CD4-positive, alpha-beta T cell treated with Interleukin-15 for 4 hours (primary cell): ENCODE measurements at places on chromosomes 16 and 17.
A peak's percentile ranks its signal among the peaks of the same experiment; 100 is the strongest.

- DNase-seq = no peak
These were observed 110.2 kb upstream of the ZNF750 start for GRCh38 chr17:82949984-82950383.

- DNase-seq = peak; percentile 92
These were observed 9.3 kb downstream of the GIT1 start for GRCh38 chr17:29579866-29580771.

GRCh38 chr17:50583641-50584040 lies 23.1 kb downstream of the CACNA1G start:
- DNase-seq = no peak

GRCh38 chr16:6343157-6343556 lies 989.5 kb upstream of the RBFOX1 start:
- DNase-seq = no peak

DNA sequence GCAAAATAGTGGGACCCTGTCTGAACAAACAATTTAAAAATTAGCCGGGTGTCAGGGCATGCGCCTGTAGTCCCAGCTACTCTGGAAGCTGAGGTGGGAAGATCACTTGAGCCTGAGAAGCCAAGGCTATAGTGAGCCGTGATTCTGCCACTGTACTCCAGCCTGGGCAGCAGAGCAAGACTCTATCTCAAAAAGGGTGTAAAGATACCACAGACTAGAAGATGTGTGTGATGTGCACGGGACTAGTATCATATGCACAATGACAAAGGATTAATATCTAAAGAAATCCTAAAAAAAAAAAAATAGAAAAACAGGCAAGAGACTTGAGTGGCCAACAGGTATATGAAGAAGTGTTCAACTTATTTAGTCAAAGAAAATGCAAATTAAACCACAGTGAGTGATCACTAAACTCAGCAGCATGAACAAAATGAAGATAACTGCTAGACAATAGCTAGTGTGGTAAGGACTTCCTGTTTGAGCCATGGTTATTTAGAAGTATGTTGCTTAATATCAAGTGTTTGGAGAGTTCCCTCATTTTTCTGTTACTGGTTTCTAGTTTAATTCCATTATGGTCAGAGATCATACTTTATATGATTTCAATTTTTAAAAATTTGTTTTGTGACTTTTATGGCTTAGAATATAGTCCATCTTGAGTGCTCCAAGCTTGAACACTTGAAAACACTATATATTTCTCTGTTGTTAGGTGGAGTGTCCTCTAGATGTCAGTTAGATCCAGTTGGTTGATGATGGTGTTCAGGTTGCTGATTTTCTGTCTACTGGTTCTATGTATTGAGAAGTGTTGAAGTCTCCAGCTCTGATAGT lies 14.7 kb upstream of the SLX4 start:
- peak; percentile 37 for DNase-seq

DNA sequence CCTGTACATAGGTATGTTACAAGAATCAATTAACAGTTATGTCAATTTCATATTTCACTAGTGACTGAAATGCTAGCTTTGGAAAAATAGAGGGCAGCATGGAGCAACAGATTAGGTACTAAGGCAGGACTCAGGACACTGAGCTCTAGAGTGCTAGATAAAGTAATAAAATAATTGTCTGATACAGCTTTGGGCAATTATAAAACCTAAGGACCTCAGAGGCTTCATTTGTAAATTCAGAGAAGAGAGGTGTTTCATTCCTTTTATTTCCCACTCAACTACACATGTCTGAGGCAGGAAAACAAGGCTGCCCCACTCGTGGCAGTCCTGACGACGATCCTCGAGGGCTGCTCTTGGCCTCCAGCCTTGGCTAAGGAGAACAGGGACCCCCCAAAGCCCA lies 81.5 kb downstream of the CA4 start:
- no peak for DNase-seq

- DNase-seq = no peak
These were observed 61.3 kb downstream of the GRIN2A start for GRCh38 chr16:10120953-10121352.

DNA sequence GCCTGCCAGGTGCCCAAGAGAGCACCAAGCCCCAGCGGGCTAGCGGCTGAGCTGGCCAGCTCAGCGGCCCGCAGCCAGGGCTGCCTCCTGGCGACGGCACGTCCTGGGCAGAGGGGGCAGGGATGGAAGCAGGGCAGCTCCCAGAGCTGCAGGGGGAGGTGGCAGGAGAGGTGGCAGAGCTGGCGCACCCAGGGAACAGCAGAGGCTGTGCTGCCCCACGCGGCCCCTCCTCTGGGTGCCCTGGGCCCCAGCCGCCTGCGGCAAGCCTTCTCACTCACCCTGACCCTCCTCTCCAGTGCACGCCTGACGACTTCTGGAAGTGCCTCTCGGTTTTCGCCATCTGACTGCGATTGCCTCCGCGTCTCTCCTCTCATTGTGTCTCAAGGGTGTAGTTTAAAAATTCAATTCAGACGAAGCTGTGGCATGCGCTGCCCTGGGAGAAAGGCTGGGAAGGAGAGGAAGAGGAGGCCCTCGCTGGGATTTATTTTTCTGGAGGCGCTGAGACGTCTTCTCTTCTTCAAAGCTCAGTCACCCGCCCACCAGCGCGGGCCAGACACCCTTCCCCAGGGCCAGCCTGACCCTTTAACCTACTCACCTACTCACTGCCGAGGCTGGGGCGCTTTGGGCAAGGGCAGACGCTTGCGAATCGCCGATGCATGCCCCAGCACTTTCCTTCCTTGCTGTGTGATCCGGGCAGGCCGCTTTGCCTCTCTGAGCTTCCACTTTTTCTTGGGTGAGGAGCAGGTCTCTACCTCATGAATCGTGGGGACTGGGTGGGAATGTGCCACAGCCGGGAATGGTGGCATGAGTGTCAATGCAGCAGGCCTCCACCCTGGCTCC lies 24.9 kb downstream of the GSE1 start:
- DNase-seq = no peak

GRCh38 chr17:61245706-61246135 lies 153.9 kb upstream of the TBX2 start:
- DNase-seq = no peak

DNA sequence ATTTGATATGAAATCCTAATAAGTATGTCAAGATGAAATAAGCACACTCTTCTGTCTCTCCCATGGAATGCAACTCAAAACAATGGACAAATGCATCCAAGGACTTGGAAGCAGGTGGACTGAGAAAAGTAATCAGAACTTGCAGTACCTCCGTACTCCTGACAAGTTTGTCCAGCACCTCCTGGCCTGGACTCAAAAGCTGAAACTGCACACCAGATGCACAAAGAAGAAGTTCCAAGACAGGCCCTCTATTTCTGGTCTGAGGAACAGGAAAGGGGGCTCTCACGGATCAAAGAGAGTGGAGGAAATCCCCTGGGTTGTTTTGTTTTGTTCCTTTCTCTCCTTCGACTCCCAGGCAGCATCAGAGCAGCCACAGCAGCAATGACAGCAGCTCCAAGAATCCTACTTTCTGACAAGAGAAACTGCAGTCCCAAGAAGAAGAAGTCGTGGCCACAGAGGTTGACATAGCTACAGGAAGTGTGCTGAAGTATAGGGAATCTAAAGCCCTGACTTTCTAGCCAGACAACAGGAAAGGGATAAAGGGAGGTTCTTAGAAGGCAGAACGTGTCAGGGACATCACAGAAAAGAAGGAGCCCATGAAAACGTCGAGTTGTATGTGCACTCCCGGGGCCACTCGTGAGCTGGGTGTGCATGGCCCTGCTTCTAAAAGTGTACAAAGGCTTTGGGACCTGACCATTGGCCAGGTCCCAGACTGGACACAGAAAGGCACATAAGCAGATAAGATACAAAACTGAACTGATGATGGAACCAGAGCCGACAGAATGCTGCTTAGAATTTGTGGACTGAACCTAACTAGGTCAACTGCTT lies 29.3 kb downstream of the AKAP10 start:
- DNase-seq = no peak

DNA sequence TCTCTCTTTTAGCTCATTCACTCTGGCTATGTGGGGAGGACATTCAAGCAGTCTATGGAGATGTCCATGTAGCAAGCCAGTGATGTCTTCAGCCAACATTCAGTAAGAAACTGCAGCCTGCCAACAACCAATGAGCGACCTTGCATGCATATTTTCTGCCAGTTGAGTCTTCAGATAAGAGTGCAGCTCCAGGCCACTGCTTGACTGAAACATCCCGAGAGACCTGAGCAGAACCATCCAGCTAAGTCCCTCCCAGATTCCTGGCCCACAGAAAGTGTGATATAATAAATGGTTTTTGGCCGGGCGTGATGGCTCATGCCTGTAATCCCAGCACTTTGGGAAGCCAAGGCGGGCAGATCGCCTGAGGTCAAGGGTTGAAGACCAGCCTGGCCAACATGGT lies 10.5 kb upstream of the C17orf58 start:
- no peak for DNase-seq

DNA sequence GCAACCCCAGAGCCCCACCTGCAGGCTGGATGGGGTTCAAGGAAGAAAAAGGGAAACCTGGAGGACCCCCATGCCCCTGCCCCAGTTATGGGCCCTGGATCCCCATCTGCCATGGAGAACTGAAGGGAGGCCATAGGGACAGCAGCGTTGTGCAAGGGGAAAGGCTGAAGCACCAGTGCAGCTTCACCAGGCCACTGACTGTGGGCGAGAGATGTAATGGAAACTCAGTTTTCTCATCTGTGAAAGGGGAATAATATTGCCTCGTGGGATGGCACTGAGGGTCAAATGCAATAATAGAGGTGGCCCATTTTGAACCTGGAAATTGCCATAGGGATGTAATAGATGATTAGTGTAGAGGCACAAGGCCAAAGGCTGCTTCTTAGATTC lies 9.9 kb upstream of the TSPOAP1 start:
- no peak for DNase-seq

DNA sequence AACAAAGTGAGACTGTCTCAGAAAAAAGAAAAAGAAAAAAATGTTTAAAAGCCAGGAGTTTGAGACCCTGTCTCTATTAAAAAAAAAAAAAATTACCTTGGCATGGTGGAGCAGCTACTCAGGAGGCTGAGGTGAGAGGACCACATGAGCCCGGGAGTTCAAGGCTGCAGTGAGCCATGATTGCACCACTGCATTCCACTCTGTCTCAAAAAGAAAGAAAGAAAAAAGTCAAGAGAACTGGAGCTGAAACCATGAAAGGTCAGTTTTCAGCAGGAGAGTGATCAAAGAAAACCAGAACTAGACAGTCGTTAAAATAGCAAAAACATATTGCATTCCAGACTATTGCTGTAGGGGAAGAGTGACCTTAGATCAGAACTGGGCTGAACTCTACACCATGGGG lies 8.8 kb downstream of the QPRT start:
- no peak for DNase-seq

DNA sequence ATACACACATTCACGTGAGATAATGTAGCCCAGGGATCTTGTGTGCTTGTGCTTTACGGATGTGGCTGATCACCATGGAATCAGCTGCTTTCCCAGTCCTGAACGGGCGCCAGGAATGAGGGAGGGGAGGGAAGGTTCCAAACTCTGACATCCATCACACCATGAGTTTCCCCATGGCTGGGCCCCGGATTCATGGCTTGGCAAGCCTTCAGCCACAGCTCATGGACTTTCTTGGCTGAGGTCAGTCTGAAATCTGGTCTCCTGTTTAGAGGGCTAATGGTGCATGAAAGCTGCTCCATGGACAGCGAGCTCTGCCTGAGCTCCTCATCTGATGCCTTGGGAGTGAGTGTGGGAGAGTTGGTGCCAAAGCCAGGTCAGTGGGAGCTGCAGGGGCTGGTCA lies 767.6 kb upstream of the EEF2KMT start:
- no peak for DNase-seq

DNA sequence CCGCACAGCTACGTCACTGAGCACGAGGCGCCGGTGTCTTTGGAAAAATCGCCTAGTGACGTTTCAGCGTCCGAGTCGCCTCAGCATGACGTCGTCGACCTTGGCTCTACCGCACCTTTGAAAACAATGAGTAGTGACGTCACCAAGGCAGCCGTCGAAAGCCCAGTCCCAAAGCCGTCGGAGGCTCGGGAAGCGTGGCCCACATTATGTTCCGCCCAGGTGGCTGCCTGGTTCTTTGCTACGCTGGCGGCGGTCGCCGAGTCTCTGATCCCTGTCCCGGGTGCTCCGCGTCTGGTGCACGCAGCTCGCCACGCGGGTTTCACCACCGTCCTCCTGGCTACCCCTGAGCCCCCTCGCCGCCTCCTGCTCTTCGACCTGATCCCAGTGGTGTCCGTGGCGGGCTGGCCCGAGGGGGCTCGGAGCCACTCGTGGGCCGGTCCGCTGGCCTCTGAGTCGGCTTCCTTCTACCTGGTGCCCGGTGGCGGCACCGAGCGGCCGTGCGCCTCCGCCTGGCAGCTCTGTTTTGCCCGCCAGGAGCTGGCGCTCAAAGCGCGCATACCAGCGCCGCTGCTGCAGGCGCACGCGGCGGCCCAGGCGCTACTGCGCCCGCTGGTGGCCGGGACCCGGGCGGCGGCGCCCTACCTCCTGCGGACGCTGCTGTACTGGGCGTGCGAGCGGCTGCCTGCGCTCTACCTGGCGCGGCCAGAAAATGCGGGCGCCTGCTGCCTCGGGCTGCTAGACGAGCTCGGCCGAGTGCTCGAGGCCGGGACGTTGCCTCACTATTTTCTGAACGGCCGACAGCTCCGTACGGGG lies 1.5 kb downstream of the TMEM102 start:
- peak; percentile 81 for DNase-seq

GRCh38 chr17:78828470-78829185 lies 12.0 kb downstream of the USP36 start:
- no peak for DNase-seq

- DNase-seq = no peak
These were observed 57.4 kb downstream of the PLCG2 start for GRCh38 chr16:81836279-81837054.

- peak; percentile 59 for DNase-seq
These were observed 91.8 kb downstream of the RGS9 start for GRCh38 chr17:65228734-65229620.

DNA sequence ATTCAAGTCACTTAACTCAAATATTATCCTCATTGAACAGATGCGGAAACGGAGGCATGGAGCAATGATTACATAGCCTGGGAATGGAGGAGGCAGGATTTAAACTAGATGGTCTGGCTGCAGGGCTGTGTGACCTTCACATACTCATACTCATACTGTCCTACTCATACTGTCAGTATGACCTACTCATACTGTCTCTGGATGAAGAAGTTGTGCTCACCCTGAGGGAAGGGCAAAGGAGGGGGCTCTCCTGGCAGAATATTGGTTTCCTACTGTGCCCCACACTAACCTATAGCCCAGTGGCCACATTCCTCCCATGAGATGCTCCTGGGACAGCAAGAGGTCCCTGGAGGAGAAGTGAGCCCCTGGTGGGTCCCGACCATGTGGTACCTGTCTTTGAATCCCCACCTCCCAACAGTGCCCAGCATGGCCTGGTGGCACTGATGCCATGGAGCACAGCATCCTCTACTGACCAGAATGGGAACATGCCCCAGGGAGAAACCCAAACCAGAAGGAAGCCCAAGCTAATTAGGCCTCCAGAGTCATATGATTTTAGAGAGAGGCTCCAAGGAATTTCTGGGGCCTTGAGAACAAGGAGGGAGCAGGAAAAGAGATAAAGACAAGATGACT lies 197.3 kb upstream of the SDK2 start:
- DNase-seq = no peak

- DNase-seq = no peak
These were observed 47.5 kb downstream of the FOXL1 start for GRCh38 chr16:86625821-86626220.

GRCh38 chr17:48724251-48725003 lies 1.4 kb downstream of the PRAC2 start:
- DNase-seq = peak; percentile 70
